NCI-H1436 treated with DMSO at 0.1 percent for 48 hours (cell line): ENCODE measurements at places on chromosomes 12 and 14.

- DNase-seq, result no peak
These were observed 10.9 kb upstream of the IL26 start for GRCh38 chr12:68236421-68237059.

GRCh38 chr12:45671254-45671653 lies 58.3 kb upstream of the ARID2 start:
- no peak for DNase-seq

- no peak for DNase-seq
These were observed 56.6 kb downstream of the METTL25 start for GRCh38 chr12:82414926-82415325.

DNA sequence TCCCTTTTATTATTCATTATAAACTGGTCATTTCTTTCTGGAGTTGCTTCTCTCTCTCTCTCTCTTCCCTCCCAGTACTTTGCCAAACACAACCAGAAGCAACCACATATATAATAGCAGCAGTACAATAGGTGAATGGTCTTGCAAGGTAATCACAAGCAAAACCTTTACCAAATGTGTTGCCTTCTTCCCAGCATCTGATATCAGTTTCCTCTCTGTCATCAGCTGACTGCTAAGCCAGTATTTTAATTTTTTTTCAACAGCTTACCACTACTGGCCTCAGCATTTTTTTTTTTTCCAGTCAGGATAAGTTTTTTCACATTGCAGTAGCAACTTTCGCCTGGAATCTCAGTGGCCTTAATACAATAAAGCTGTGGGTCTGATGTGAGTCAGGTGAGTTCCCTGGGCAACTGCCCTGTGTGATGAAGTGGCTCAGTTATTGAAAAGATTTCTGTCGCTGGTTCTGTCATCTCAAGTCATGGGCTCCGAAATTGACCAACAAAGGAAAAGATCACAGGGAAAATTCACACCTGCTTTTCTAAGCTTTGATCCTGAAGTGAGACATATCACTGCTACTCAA lies 282.5 kb upstream of the AMIGO2 start:
- no peak for DNase-seq

DNA sequence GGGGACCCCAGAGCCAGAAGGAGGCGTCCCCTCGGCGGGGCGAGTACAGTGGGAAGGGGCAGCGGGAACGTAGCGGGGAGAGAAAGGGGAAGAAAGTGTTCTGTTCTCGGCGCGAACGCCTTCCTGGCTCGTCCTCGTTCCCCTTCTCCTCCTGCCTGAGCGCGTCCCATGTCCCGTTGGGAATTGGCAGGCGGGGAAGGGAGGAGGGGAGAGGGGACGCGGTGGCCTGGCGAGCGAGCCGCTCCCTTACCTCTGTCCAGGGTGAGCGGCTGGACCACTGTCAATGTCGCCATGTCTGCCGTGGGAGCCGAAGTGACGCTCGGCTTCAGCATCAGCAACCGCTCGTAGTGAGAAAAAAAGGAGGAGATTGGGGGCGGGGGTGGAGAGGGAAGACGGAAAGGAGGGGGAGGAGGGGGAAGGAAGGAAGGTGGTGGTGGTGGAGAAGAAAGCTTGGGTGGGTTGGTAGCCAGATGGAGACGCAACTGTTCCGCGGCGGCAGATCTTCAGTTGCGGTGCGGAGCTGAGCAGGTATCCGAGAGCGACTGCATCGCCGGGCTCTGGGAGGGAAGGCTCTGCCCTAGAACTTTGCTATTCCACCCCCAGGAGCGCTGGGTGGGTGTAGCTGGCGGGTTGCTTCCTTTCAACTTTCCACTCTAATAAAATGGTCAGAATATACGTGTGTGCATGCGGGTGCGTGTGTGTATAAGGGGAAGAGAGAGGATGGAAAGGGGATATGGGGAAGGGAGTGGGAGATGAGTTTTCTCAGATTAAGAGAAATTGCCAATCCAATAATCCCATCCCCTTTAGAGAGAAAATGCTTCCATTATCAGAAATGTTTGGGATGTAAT lies at the start of gene LIN7A:
LIN7A (minus strand) TSS at position 544 of the 848 bp plus-strand sequence; CDS start at position 332, 212 bp downstream.
- DNase-seq, result no peak

DNA sequence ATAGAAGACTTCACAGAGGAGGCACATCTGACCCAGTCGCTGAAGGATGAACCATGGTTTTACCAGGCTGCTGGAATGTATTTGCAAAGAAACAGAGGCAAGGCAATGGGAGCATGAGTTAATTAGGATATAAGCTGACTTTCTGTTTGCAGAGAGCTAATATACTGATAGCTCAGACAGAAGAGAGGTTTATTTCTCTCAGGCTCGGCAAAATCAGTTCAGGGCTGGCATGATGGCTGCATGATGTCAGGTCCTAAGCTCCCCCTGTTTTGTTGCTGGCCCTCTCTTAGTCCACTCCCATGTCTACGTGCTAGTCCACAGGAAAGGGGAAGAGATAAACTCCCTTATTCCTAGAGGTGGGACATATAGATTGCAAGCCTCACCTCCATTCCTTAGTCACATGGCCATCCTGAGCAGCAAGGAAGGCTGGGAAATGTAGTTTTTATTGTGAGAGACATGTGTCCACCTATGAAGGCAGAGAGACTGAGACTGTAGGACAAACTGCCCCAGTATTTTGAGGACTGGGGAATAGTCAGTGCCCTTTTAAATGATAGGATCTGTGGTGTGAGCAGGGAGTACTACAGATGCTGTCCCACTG lies 224.5 kb downstream of the VRK1 start:
- DNase-seq, result no peak

DNA sequence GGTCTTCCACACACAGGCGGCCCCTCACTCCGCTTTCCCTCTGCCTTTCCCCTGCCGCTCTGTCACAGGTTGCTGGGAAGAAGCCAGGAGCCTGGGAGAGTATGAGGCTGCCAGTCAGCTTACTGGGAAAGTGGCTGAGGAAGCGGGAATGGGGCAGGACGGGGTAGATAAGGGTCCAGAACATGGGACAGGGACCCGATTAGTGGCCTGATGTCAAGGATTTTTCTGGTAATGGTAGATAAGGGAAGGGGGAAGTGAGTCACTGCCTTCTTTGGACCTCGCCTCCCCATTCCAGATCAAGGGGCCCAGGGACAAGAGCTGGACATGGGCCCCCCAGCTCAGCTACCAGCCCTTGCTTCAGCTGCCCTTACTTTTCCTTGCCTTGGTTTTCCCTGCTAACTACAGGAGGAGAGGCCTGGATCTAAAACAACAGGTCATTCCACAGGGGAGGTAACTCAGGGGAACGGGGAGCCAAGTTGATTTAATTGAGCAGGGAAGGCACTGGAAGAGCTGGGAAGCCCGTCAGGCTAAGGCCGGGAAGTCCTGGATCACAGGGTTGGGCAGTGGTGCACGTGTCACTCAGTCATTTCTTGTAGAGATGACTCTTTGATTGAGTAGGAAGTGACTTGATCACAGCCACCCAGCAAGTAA lies 3.5 kb upstream of the LPAR5 start:
- no peak for DNase-seq

- peak; percentile 90 for DNase-seq
These were observed 164.6 kb downstream of the SLC15A5 start for GRCh38 chr12:16112612-16113560.

- no peak for DNase-seq
These were observed 53.0 kb downstream of the TC2N start for GRCh38 chr14:91814317-91814716.

GRCh38 chr12:46374310-46374709 lies 1.7 kb upstream of the SLC38A2 start:
- no peak for DNase-seq

- DNase-seq, result no peak
These were observed 734 bp downstream of the COX6A1 start for GRCh38 chr12:120438495-120439198.

DNA sequence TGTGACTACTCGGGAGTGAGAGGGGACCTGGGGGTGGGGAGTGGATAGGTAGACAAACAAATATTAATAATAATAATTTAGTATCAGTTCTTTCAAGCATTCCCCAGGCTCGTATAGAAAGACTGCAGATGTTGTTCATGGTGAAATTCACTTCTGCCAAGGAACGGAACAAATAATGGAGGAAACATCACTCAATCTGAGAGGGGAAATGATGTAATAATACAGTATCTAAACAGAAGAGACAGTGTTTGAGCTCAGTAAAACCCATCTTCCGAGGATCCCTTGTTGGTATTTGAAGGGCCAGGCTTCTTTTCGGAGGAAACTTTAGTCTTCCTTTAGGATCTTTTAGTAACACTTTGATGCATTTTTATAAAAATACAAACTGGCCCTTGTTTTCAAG lies 114.2 kb downstream of the KCNK10 start:
- no peak for DNase-seq

GRCh38 chr12:130157998-130158753 lies 4.1 kb upstream of the FZD10 start:
- DNase-seq, result no peak

DNA sequence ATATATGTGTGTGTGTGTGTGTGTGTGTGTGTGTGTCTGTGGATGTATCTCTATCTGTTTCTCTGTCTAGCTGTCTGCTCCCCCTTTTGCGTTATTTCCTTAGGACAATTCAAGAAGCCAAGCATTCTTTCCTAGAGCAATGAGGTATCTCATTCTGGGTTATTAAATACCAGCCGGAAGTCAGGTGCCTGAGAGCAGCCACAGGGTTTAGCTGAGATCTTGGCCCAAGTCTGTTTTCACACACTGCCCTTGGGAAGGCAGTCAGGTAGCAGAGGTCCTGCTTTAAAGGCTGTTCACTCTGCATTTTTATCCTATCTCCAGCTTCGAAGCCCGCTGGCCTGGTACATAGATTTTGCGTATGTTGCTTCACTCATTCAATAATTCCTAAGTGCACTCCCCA lies 76.8 kb downstream of the TSPAN9 start:
- no peak for DNase-seq

DNA sequence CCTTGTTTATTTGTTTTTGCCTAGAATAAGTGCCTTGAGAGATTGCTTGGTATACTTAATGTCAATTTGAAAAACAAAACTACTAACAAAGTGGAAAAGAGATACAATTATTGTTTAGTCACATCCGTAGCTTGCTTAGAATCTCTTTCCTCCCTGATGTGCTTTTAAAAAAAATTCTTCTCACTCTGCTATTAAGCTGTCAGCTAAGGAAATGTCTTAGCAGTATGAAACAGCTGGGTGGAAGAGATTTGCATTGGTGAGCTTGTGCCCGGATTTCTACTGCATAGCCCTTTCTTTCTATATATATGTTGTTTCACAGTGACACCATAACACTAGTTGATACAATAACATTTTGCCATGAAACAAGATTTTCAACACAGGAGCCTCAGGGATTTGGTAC lies 229.4 kb upstream of the RGS6 start:
- no peak for DNase-seq

DNA sequence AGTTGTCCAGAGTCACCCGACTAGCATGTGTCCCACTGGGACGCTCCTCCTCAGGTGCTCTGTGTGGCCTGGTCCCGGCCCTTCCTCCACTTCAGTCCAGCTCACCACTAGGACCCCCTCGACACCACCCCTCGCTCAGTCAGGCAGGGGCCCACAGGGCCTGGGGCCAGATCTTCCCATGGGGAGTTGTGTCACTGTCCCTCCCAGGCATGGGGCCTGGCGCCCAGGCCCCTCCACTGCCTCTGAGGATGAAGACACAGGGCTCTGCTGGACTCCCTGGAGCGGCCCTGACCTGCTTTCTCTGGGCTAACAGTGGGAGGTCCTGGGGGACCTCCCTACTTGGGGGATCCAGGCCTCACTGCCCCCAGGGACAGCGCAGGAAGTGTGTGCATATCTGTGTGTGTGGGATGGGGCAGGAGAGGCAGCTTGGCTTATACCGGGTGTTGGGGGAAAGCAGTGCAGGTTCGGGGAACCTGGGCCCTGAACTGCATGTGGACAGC lies 43.8 kb downstream of the KRT80 start:
- DNase-seq, result no peak

GRCh38 chr14:55884819-55885218 lies 233.4 kb upstream of the PELI2 start:
- DNase-seq, result no peak

- no peak for DNase-seq
These were observed 18.5 kb upstream of the CD69 start for GRCh38 chr12:9779209-9779608.

GRCh38 chr12:6418796-6419195 lies 26.0 kb upstream of the CD27 start:
- DNase-seq, result no peak

DNA sequence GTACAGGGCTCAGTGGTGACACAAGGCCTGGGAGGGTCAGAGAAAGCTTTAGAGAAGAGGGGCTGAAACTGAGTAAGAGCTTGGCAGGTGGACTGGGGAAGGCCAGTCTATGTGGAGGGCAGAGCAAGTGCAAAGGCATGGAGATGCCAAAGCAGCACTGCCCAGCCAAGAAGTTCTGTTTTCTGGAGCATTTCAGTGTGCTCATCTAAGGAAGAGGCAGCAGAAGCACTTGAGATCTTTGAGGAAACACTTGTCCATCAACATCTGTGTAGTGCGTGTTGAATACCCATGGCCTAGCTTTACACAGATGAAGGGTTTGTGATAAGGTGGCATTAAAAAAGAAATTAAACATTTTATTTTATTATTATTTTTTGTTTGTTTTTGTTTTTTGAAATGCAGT lies 52.8 kb downstream of the FOS start:
- DNase-seq, result no peak

- DNase-seq, result no peak
These were observed 151.5 kb upstream of the GSC start for GRCh38 chr14:94921456-94921855.

- no peak for DNase-seq
These were observed 184.5 kb downstream of the AKAP6 start for GRCh38 chr14:32513571-32514009.

DNA sequence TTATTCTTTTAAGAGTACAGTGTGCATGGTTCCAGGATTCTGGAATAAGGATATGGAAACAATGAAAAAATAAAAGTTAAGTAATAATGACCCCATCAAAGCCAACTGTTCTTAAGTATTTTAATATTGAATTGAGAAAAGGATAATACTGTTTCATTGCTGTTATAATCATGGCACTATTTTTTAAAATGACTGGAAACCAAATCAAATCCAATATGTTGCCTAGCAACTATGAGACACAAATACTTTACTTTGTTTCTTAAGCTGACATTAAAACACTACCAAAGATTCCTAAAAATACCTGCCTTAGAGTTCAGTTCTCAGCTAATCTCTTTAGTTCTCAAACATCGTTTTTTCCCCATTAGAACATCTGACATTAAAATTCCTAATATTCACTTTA lies 66.4 kb upstream of the OTOGL start:
- DNase-seq, result no peak

GRCh38 chr12:47547077-47547476 lies 158.8 kb downstream of the RPAP3 start:
- DNase-seq, result no peak

DNA sequence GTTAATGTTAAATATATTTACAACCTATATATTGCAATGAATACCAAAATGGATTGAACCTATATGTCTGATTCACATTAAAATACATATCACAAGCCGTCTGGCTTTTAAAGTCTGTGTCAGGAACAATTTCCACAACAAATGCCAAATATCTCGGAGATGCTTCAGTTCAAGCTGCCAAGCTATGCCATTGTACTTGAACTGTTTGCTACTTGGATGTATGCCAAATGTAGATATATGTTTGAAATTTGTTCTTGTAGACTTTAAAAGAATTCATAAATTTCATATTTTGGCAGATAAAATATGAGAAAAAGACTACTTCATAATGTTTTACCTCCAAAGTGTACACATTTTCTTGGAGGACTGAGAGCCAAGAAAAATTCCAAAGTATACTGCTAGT lies 37.0 kb downstream of the WASHC3 start:
- no peak for DNase-seq
